Occipital lobe (tissue), 3 donors: ENCODE measurements at places on chromosomes 4 and X.

- no peak for DNase-seq
These were observed 76.8 kb downstream of the PPP2R2C start for GRCh38 chr4:6395466-6396228.

DNA sequence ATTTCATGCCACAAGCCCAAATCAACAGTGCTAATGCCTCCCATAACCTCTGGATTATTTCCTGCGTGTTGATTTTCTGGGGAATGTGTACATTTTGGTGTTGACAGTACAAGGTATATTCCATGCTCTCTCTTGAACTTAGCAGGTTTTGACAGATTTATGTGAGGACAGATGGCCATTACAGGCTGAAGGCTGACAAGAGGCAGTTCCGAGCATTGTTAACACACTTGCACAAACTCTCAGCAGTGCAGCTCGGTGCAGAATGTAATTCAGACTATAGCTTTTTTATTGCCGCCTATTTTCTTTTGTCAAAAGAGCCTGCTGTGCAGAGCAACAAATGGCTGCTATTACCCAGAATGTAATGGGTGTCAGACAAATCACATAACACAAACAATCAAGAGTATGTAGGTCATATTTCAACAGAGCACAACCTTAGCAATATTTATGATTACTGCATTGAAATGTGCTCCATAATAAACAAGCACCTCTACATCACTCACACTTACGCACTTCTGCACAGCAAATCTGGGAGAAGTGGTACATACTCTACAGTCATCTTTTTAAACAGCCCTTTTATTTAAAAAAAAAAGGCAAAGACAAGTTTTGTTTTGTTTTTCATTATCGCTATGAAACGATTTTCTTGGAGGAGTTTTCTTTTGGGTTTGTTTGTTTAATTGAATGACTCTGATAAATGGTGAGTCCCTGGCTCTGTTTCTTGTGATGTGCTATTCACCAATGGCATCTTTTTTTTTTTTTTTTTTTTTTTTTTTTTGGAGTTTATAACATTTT lies 71.6 kb downstream of the PPARGC1A start:
- DNase-seq = no peak

- DNase-seq = no peak
These were observed 1027.6 kb upstream of the PRKX start for GRCh38 chrX:4741024-4741423.

DNA sequence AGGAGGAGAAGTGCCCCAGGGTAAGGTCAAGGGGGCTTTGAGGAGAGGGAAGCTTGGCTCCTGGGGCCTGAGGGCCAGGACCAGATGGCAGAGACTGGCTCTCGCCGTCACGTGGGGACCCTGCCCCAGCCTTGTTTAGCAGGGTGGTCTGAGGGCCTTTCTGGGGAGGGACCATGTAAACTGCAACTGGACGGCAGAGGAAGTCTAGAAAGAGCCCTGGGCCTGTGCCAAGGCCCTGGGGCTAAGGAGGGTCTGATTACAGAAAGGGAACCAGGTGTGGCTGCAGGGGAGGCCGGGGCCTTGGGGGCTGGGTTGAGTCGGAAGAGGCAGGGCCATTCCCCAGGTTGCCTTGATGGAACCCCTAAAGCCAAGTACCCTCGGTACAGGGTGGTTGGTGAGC lies 1.8 kb upstream of the HGFAC start:
- no peak for DNase-seq

DNA sequence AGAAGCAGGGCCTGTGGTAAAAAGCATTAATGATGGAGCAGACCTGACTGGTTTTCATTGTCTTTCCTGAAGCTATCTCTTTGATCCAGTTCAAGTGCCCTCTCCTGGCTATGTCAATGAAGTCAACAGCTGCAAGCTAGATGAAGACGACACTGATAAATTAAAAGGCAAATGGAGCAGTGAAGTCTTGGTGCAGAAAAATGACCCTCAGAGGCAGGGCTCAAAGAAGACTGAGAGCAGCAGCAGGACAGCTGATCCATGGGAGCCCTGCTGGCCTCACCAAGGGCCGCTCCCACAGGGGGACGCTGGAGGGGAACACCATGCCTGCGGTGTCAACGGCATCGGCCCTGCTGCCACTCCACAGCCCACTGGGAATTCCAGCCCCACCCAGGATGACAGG lies 96.2 kb downstream of the RELL1 start:
- DNase-seq = no peak

- no peak for DNase-seq
These were observed 66.9 kb downstream of the PARM1 start for GRCh38 chr4:74999714-75000309.

DNA sequence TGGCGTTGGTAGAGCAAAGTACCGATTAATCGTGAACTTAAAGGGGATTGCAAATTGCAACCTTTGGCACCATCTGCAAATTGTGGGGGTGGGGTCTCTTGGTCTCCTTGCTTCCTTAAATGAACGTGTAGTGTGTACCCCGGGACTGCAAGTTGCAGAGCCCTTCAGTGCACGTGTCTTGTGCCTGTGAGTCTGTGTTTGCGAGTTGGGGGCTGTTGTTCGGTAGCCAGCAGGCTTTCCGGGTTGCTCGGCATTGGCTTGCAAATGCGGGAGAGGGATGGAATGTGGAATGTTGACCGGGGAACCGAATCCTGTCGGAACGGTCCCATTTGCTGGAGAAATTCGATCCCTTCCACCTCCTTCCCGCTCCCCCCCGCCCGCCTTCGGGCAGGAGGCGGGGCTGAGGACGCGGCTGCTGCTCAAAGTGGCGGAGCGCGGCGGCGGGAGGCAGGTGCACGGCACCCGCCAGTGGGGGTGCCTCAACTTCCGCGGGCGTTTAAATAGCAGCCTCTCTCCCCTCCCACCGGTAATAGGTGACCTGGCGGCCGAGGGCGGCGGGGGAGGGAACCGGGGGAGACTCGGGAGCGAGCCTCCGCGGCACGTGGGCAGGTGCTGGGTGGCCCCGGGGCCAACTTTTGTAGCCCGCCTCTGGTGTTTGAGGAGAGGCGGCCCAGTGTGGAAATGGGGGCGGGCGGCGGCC lies 1.5 kb downstream of the JADE1 start:
- DNase-seq = peak; percentile 65

- no peak for DNase-seq
These were observed 659.4 kb upstream of the NR3C2 start for GRCh38 chr4:149101649-149102048.

DNA sequence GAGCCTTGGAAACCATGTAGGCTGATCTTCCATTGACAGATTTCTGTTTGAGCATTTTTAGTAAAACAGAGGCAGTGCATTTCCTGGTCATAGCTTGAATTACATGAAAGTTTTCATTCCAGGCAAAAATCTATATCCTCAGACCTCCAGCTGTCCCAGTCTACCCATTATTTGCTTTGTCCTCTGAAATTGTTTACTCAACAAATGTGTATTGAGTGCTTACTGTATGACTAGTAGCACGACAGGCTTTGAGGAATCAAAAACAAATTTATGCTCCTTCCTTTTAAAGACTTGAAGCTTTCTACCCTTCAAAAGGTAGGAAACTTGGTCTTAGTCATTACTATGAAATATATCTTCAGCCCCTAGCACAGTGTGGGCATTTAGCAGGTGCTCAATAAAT lies 307.9 kb upstream of the IGFBP7 start:
- no peak for DNase-seq

- no peak for DNase-seq
These were observed 85.1 kb downstream of the PDLIM5 start for GRCh38 chr4:94536649-94537469.

DNA sequence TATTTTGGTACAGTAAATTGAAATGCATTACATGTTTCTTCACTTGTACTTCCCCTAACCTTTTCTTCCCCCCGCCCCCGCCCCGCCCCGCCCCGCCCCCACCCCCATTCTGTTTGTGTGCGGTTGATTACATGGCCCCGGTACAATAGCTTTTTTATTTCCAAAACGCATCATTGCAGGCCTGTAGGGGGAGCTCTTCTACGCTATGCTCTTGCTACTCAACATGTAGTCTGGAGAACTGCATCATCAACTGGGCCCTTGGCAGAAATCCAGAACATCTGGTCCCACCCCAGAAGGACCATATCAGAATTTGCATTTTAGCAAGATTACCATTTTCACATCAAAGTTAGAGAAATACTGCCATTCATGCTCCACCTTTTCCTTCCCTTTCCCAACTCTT lies 333.3 kb upstream of the DDX53 start:
- no peak for DNase-seq

DNA sequence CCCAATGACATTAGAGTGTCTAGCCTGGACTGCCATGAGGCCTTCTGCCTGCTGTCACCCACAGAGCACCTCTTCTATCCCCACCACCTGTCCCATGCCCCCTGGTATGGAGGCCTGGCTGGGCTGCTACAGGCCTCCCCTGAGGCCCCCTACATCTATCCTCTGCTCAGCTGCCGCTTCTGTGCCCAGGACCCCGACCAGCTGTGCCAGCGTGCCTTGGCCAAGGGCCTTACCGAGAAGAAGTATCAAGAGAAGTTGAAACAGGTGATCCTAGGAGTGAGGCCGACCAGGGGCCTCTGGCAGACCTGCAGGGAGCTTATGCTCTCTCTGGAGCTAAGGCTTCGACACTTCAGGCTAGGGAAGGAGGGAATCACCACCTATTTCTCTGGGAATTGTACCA lies 21.7 kb upstream of the TECRL start:
- no peak for DNase-seq

DNA sequence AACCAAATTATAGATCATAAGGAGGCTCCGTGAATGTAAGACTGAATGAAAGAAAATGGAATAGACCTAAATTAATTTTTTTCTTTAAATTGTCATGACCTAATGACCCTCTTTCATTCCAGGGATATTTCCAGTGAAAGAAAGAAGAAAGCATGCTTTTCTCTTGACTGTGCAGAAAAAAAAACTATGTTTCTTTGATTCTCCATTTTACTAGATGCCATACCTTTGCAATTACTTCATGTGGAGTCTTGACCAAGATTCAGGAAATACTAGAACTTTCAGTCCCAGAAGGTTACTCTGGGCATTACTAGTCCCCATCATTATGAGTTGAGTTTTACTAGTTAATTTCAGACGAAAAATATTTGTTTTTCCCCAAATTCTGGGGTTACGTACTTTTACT lies 6.4 kb upstream of the COMMD8 start:
- DNase-seq = no peak

- DNase-seq = no peak
These were observed 638.6 kb downstream of the RPA4 start for GRCh38 chrX:97522307-97522706.

GRCh38 chr4:104907991-104908390 lies 238.7 kb upstream of the TET2 start:
- no peak for DNase-seq

GRCh38 chr4:89757154-89757719 lies 79.7 kb downstream of the SNCA start:
- no peak for DNase-seq

DNA sequence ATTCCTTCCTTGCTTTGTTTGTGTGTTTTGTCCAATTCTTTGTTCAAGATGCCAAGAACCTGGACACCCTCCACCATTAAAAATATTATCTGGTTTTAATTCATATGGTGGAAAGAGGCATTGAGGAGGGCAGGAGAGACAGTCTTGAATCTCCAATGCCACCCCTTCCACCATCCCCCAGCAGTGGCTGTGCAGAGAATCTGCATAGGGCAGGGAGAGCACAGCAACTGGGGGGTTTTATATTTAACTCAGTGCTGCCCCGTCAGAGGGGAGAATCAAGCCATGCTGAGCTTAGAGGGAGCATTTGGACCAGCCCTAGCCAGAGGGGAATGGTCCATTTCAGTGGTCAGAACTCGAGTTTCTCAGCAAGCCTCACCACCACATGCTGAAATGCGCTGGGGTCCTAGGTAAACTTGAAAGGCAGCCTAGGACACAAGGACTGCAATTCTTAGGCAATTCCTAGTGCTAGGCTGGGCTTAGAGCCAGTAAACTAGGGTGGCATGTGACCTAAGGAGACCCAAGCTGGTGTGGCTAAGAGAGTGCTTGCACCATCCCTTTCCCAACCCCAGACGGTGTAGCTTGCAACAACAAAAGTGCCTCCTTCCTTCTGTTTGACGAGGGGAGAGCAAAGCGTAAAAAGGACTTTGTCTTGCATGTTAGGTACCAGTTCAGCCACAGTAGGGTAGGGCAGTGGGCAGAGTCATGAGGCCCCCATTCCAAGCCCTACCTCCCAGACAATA lies 34.2 kb downstream of the CCDC158 start:
- DNase-seq = no peak

- DNase-seq = no peak
These were observed 246.5 kb upstream of the HS3ST1 start for GRCh38 chr4:11675051-11675800.

DNA sequence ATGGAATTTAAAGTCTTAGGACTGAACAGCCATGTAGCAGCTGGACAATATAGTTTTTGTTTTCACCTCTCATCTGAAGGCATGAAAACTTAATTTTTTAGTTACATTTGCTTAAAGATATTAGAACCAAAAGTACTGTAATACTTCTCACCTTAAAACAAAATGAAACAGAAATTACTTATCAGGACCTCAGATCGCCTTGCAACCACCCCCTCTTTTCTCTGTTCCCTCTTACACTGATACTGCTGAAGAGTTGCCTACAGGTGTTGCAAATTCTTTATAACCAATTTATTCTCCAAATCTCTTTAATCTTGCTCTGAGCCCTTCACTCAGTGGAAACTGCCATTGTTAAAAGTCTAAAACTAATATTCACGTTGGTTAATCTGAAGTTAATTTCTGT lies 145.0 kb downstream of the SPCS3 start:
- no peak for DNase-seq
